ENCODE measurements at places on chromosomes 4 and X. TPM values are rescaled to one million over a fixed set of nuclear protein-coding genes. Genes with fewer than 3 reads are reported as not detected.

The TRIM75 gene
- not detected for total RNA-seq

The SOX3 gene
- not detected for total RNA-seq

The KIF4A gene
- 0.80 TPM for total RNA-seq

The NDP gene
- not detected for total RNA-seq

The PLP1 gene
- 3.4 TPM for total RNA-seq

The UGT2B10 gene
- total RNA-seq = not detected

The REPS2 gene
- total RNA-seq = 13.1 TPM

The MAOA gene
- total RNA-seq = 124 TPM

The CETN2 gene
- 23.2 TPM for total RNA-seq

The ITIH6 gene
- not detected for total RNA-seq

The HS3ST1 gene
- 3.8 TPM for total RNA-seq

- no peak for DNase-seq
Observed at GRCh38 chr4:18342847-18343246, 321.3 kb upstream of the LCORL start.

DNA sequence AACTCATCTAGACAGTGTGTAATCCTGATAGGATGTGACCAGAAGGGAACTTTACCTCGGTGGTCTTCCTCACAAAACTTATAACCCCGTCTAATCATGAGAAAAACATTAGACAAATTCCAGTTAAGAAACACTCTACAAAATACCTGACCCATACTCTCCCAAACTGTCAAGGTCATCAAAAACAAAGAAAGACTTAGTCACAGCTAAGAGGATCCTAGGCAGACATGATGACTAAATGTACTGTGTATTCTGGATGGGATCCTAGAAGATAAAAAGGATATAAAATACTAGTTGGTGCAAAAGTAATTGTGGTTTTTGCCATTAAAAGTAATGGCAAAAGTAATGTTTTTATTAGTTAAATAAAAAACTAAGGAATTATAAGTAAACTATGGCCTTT lies 81.6 kb downstream of the DTHD1 start:
- no peak for DNase-seq

DNA sequence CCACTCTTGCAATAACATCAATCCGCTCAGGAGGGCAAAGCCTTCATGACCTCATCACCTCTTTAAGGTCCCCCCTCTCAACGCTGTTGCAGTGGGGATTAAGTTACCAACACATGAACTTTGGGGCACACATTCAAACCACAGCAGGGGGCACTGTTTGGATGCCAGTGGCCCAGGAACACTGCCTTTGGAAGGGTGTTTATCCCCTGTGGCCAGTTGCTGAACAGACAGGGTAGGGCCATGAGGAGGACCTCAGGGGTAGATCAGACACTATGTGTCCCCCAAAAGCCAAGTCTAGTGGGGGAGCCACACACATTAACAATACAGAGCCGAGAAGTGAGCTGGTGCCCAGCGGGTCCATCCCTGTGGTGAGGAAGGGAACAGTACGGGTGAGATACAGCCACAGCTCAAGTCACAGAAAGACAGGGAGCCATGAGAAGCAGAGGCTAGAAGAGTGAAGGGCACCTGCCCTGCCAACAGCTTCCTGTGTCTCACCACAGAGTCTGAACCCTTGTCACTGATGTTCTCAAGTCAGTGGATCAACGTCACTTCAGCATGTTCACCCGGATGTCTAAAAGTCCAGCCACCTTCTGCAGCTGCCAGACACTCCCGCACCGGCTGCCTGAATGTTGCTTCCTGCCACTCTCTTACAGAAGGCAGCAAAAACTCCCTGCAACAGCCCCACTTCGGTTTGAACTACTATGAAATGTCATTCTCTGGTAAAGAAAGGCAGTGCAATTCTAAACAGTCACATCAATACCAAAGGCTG lies 19.9 kb upstream of the MXD4 start:
- DNase-seq = no peak

DNA sequence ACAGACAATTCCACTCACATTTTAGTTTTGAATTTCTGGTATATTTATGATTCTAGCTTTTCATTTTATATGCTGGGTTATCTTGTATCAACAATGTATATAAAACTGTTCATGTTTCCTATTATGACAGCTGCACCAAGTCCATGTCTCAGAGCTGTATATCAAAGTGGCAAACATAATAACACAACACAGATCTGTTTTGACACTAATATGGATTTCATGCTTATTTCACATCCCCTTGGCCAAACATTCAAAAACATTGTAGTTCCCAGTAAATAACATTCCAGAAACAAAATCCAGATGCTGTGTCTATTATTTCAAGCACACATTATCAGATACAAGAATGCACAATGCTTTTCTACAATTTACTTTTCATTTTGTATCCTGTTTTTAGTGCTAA lies 380.6 kb upstream of the MAGEB2 start:
- DNase-seq = no peak

DNA sequence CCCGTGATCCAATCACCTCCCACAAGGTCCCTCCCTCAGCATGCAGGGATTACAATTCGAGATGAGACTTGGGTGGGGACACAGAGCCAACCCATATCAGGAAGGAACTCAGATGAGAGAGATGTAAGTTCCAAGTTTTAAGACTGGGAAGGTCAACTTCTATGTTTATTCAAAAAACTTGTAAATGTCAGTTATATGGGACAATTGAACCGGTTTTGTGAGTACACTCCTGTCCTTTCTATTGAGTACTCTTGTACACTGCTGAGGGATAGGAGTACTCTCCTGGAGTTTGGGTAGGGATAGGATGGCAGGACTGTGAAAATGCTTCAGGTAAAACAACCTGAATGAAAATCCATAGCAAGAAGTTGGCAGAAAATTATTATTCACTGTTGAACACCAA lies 239.1 kb downstream of the ZNF674 start:
- DNase-seq = no peak

- no peak for DNase-seq
Observed at GRCh38 chr4:159652871-159653270, 550.0 kb downstream of the RAPGEF2 start.

DNA sequence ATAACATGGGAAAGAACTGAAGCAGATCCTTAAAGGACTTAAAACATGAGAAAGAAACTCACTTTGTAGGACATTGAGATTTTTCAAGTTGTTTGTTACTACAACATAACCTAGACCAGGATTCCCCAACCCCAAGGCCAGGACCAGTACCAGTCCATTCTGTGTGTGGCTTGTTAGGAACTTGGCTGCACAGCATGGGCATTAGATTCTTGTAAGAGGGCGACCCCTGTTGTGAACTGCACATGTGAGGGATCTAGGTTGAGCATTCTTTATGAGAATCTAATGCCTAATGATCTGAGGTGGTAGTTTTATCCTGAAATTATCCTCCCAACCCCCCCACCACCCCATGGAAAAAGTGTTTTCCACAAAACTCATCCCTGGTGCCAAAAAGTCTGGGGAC lies 566.1 kb downstream of the KCTD8 start:
- no peak for DNase-seq

DNA sequence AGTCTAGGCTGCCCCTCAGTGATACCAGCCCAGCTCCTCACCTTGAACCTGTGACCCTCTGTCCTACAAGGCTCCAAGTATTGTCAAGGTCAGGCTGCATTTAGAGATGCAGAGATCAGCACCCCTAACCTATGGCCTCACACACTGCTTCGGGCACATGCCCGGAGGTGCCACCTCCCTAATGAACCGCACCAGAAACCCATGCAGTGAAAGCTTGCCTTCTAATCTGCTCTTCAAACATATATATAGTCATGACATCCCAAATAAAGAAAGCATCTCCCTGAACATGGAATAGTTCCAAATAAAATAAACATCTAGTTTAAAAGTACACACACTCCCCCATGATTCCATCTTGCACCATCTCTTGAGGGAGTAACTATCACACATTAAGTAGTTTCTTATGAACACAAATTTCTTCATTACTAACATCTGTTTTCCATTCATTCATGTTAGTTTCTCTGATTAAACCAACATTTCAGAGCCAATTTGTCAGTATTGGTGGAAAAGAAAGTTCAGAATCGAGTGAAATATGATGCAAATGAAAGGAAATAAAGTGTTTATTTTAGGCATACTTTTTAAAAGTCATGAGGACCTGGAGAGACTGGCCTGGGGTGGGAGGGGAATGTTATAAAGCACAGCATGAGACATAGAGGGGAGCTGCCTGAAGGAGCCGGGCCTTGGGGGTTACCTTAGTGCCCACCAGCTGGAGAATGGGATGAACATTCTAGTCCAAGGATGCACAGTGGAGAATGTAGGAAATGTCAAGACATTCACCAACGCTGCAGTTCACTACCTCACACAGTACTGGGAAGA lies 19.2 kb downstream of the CC2D2A start:
- no peak for DNase-seq

DNA sequence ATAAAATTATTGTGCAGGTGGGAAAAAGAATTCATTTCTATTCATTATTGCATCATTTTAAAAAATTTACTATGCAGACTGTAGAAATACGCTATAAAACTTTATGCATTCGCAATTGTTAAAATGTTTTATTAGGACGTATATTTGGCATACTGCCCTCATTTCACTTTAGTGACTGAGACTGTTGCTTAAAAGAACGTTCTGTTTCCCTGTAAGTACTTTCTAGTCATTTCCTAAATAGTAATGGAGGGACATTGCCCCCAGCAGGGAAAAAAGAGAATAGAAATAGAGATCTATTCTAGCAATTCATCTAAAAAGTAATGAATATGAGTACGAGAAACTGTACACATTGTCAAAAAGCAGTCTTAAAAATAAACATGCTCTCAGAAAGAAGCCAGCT lies 1295.8 kb upstream of the TENM3 start:
- no peak for DNase-seq

DNA sequence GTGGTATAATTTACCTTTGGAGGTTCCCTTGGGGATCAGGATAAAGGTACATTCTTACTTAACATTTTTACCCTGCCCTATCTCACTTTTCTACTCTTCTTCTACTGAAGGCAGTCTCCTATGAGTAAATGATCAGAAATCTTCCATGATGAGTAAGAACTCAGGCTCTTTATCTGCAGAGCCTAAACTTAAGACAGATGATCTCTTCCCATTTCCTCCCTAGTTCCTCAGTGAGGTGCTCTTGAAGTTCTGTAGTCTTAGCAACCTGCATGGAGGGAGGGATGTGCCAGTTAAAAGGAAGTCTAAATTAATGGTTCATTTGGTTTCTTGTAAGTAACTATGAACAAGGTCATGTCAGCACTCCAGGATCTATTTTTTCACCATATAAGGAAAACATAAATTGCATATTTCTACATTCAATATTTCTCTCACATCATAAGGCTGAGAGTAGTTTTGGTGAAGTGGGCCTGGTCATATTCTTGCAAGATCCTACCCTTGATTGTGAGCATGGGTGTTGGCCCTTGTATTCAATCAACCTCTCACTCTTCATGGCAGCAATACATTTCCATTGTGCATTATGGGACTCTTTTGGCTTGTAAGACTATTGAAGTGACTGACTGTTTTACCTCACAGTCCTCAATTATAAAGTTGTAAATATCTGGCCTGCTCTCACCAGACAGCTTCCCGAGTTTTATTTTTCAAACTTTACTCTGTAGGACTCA lies 295.5 kb downstream of the SLC7A11 start:
- no peak for DNase-seq

DNA sequence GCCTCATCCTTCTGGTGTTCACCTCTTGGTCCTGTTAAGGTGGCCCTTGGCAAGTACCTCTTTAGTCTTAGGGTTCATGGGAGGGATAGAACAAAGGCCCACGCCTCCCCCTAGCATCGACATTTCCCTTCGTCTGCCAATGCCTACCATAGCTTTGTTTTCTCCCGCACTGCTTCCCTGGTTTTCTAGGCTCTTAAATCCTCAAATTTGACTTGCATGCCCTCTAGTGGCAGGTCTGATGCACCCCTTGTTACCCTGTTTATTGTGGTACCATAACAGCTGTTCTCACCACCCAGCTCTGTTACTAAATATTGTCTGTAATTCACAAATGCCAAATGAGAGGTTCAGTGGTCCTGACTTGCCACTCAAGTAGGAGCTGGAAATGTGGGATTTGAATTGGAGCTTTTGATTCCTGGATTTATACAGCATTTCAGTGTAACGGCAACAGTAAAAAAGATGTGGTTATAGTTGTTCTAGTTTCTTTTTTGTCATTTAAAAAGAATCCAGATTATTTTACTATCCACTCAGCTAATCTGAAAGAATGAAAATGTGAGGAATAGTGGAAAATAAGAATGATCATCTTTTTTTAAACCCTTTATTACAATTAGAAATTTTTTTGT lies 100.1 kb downstream of the REPS2 start:
- no peak for DNase-seq

DNA sequence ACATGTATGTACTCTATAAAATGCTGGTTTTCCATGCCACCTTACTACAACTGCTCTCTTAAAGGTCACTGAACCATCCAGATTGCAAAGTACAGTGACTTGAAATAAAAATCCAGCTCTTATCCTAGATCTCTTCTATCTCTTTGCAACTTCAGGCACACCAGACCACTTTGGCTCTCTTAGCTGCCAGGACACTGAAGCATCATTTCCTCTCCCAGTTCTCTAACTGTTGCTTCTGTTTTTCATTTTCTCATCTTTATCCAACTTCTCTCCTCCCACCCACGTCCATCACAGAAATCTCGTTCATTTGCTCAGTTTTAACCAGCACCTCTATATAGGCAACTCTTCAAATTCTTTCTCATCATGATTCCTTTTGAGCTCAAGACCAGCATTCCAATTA lies 74.3 kb downstream of the METTL14 start:
- no peak for DNase-seq

DNA sequence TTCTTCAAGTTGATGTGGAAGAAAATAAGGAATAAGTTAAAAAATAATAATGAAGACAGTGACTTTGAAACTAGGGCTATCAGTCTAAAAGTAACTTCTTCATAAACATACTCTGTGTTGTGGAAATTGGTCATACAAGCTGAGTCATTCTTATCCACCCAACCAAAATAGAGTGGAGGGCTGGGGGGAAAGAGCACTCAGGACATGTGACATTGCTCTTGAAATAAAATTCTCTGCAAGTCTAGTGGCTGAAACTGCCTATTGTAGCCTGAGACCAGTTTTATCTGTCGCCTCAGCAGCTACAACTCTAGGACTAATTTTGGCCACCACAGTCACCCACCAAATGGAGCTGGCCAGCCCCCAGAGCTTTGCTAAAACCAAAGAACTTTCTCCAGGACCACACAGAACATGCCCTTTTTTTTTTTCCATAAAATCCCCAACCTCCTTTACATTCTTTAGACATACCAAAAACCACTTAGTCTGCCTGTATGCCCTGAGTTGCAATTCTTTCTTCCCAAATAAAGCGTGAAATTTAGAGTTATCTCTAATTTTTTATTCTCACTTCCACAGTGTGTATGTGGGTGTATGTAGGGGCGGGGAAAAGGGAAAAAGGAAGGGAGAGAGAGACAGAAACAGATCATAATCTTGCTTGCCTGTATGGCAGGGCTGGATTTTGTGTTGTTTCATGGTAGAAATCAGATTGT lies 23.0 kb upstream of the SLC25A4 start:
- no peak for DNase-seq

- DNase-seq = no peak
Observed at GRCh38 chr4:127143460-127144195, 489.1 kb upstream of the INTU start.

- no peak for DNase-seq
Observed at GRCh38 chr4:62285026-62285425, 1084.9 kb downstream of the ADGRL3 start.
